ENCODE measurements at places on chromosomes 7 and 10. TPM values are rescaled to one million over a fixed set of nuclear protein-coding genes. Genes with fewer than 3 reads are reported as not detected.

Gene IDI2
- not detected for total RNA-seq

DNA sequence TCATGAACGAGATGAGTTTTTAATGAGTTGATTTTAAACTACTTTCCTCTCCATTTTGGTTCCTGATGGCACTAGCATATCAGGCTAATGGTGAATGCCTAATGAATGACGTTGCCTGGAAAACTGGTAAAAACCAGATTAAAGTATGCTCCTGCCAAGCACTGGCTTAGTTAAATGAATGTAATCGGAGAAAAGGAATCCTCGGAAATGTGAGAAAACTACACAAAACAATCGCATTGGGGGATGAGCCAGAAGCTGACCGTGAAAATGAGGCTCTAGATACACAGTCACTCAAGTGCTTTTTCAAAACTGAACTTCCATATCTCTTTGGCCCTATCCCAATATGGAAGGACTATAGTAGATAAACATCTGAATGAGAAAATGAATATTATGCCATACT, 153.8 kb upstream of the COL1A2 start:
- no peak overlapping the region for H3K4me3 ChIP-seq
- no peak overlapping the region for H3K27ac ChIP-seq
- no peak for DNase-seq
- no peaks in the 10 kb centered on the region for H3K27me3 ChIP-seq
- H3K4me1 ChIP-seq, result no peaks in the 10 kb centered on the region

- no peak overlapping the region for H3K4me3 ChIP-seq
- H3K4me1 ChIP-seq, result no peaks in the 10 kb centered on the region
- H3K36me3 ChIP-seq, result no peaks in the 10 kb centered on the region
- H3K27ac ChIP-seq, result no peak overlapping the region
- H3K27me3 ChIP-seq, result no peaks in the 10 kb centered on the region
These were observed 98.0 kb downstream of the KCND2 start for GRCh38 chr7:120370954-120371353.

DNA sequence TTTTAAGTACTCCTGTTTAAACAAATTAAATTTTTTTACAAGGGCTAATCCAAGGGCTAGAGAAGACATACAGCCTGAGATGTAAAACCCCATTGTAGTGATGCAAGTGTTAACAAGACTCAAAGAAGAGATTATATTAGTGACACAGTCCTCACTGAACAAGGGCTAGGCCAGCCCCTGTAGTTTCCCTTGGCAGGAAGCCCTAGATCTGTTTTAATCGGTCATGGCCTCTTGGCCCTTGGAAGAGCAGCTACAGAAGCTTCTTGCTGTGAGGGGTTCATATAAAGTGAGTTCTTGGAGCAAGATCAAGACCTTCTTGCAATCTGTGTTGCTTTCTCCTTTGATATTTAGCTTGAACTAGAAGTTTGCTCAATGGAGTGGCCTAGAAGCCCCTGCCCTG, 1339.4 kb downstream of the XPNPEP1 start:
- H3K27me3 ChIP-seq, result no peaks in the 10 kb centered on the region
- no peak overlapping the region for H3K4me3 ChIP-seq
- no peaks in the 10 kb centered on the region for H3K4me1 ChIP-seq
- H3K36me3 ChIP-seq, result no peaks in the 10 kb centered on the region

DNA sequence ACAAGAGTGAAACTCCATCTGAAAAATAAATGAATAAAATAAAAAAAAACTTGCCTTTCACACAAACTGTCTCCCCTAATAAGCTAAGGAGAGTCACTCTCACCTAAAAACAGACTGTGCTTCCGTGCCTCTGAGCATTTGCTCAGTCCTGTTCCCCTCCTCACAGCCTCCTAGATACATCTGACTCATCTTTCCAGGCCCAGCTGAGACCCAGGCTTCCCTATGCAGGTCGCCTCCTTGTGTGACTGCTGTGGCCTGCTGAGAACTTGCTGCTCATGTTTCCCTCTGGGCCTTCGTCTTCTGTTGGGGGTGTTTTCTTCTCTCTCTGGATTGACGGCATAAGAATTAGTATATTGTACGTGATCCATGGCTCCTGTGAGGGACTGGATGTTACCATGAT, 777.7 kb downstream of the LRMDA start:
- peaks cover 8% of the 10 kb centered on the region for H3K4me1 ChIP-seq
- no peak for DNase-seq
- H3K4me3 ChIP-seq, result no peak overlapping the region
- H3K27ac ChIP-seq, result no peak overlapping the region
- no peaks in the 10 kb centered on the region for H3K27me3 ChIP-seq
- H3K36me3 ChIP-seq, result no peaks in the 10 kb centered on the region
